Stimulated activated naive CD4-positive, alpha-beta T cell (primary cell): ENCODE measurements at places on chromosomes 3 and 15.

- no peak for DNase-seq
These were observed 137.4 kb downstream of the NR1I2 start for GRCh38 chr3:119918992-119919933.

GRCh38 chr3:48423241-48423882 lies 6.5 kb downstream of the PLXNB1 start:
- DNase-seq: no peak

DNA sequence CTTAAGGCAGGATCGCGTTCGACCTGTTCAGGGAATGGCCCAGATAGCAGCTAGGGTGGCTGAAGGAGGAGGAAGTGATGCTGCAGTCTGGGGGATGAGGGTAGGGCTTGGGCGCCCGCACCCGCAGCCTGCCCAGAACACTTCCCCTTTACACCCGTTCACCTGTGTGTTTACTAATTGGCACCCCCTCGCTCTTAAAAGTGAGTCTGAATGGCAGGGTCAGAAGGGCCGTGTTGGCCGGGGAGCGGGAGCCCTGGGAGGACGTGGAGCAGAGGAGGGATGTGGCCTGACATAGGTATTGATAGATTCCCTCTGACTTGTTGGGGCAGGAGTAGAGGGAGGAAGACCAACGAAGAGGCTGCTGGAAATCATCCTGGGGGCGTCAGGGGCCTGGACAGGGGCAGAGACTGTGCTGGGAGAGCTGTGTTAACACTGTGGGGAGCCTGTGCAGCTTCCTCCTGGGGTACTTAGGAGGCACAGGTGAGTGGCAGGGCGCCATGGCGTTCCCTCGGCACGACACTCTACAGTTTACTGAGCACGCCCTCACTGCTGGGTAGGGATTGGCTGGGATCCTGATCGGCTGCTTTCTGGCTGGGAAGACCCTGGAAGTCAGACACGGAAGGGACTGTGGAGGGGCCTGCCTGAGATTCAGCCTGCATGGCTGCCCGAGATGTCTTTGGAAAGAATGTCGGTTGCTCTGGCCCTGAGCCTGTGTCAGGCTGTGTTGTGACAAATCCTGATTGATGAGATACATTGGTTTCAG lies 51.7 kb downstream of the SLC6A6 start:
- DNase-seq: no peak

- no peak for DNase-seq
These were observed 19.4 kb upstream of the ALAS1 start for GRCh38 chr3:52178537-52178936.

GRCh38 chr15:41291065-41291631 lies 41.2 kb downstream of the OIP5 start:
- DNase-seq: no peak

GRCh38 chr15:90192961-90193786 lies 8.0 kb upstream of the SEMA4B start:
- no peak for DNase-seq

GRCh38 chr15:90617668-90618097 lies 88.0 kb downstream of the CRTC3 start:
- no peak for DNase-seq

- DNase-seq: no peak
These were observed 146.1 kb upstream of the TMCO5A start for GRCh38 chr15:37788330-37788729.

DNA sequence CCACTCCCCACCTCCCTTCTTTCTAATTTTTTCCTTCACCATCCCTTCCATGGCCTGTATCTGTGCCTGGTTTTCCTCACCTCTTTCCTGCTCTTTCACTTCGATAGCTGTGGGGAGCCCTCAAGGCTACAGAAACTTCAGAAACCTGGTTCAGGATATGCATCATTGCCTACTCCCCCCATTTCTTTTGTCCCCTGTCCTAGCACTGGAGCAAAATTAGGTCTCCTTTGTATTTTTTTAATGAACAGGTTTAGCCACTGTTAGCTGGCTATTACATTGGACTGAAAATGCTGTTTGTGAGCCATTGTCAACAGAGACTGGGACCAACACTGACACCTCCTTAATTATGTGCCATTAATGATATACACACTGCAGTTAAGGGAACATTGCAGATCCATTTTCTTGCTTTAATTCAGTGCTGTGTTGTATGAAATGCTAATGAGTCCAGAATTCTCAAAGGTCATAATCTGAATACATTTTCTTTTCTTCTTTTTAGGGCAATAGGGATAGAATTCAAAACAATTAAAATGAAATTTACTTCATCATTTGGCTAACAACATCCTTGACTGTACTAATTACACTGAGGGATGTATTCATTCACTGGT lies 138.6 kb downstream of the PDCD6IP start:
- no peak for DNase-seq

GRCh38 chr15:72859017-72859756 lies 75.6 kb upstream of the ADPGK start:
- no peak for DNase-seq

DNA sequence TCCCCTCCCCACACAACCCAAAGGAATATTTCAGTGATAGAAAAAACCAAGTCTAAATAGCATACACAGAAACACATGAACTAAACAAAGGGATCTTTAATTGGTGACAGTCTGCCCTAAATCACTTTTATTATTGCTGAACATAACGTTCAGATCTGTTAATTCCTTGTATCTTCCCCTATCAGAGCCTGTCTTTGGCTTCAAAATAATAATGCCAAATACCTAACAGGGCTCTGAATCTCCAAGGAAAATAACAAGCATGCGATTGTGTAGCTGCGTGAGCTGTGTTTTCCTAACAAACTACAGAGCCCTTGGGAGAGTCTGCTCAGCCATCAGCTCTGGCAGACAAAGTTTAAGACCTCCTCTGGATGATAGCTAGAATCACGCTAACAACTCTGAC lies 1010.1 kb downstream of the ROBO1 start:
- DNase-seq: no peak

- no peak for DNase-seq
These were observed 49.0 kb downstream of the CASR start for GRCh38 chr3:122232485-122232884.

- no peak for DNase-seq
These were observed 47.9 kb downstream of the PIK3CA start for GRCh38 chr3:179196098-179196497.

- DNase-seq: no peak
These were observed 100.4 kb upstream of the PPP2R3A start for GRCh38 chr3:135865085-135865484.

DNA sequence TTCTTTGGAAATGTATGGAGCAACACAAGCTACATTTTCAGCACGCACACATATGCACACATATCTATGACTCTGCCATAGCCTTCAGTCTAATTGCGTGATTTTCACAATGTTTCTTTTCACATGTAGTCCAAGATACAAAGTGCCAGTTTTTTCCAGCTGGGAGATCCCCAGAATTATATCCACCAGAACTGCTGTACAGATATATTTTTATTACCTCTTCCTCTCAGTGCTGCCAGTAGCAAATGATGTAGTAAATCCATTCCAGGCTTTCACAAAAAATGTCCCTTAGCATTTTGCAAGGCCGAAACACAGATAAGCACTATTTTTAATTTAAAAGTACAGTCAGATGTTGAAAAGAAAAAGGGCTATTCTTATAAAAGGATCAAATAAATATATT lies 719.8 kb upstream of the SEMA6D start:
- no peak for DNase-seq

- DNase-seq: no peak
These were observed 188.5 kb upstream of the KBTBD8 start for GRCh38 chr3:66809595-66809958.

DNA sequence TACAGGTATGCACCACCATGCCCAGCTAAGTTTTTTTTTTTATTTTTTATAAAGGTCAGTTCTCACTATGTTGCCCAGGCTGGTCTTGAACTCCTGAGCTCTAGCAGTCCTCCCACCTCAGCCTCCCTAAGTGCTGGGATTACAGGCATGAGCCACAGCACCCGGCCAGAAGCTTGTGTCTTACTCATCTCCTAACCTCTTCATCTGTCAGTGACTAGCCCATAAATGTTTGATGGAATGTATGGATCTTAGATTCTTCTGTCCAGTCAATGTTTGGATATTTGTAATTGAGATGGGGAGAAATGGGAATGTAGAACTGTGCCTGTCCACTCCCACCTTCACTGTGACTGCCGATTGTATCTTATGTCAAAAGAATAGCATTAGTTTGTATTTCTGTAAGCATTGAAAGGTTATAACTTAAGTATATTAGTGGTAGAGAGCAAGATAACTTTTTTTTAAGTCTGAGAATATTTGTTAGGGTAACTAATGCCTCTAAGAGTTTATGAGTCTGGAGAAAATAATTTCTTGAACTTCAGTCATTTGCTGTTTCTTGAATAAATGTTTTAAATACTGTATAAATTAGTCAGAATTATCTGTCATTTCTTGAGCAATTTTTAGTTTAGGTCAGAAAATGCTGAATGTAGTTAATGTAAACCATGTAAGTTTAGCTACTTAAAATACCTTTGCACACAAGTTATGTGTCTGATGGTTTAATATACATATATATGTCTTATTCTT lies 215.3 kb upstream of the CGNL1 start:
- DNase-seq: no peak

DNA sequence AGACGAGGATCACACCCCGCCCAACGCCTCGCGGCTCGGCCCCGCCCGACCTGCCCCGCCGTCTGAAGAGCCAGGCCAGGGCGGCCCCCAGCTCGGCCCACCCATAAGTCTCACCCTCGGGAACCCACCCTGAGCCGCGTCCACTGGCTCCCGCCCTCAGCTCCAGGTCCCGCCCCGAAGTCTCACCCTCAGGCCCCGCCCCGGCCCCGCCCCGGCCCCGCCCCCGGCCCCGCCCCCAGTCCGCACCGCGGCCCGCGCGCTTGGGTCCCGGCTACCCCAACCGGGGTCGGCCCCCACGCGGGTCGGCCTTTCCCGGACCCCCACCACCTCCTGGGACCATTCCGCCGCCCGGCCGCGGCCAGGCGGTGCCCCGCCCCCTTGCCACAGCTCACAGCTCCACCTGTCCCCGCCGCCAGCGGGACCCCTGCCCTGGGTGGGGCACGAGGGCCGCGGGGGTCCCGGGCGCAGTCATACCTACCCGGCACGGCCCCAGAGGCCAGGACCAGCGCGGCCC lies 489 bp downstream of the CSPG5 start:
- DNase-seq: peak; percentile 30

DNA sequence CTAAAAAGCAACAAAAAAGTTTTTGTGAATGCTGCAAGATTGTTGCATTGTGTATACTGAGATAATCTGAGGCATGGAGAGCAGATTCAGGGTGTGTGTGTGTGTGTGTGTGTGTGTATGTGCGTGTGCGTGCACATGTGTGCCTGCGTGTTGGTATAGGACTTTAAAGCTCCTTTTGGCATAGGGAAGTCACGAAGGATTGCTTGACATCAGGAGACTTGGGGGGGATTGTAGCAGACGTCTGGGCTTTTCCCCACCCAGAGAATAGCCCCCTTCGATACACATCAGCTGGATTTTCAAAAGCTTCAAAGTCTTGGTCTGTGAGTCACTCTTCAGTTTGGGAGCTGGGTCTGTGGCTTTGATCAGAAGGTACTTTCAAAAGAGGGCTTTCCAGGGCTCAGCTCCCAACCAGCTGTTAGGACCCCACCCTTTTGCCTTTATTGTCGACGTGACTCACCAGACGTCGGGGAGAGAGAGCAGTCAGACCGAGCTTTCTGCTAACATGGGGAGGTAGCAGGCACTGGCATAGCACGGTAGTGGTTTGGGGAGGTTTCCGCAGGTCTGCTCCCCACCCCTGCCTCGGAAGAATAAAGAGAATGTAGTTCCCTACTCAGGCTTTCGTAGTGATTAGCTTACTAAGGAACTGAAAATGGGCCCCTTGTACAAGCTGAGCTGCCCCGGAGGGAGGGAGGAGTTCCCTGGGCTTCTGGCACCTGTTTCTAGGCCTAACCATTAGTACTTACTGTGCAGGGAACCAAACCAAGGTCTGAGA lies 4.7 kb downstream of the BHLHE40 start:
- no peak for DNase-seq

DNA sequence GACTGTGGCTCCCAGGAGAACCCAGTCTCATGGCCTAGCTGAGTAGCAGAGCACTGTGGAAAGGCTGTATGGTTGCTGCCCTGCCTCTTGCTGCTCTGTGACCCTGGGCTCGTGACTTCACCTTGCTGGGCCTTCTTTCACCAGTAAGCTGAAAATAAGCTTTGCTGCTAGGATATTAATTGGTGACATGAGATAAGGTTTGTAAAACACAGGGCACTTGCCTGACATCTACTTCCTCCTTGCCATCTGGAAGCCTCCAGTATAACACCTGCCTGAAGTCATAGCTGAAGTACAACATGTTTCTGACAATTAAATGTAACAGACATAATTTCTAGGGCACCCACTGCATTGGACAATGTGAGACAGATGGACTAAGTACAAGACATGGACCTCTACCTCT lies 53.6 kb downstream of the CLEC3B start:
- no peak for DNase-seq

DNA sequence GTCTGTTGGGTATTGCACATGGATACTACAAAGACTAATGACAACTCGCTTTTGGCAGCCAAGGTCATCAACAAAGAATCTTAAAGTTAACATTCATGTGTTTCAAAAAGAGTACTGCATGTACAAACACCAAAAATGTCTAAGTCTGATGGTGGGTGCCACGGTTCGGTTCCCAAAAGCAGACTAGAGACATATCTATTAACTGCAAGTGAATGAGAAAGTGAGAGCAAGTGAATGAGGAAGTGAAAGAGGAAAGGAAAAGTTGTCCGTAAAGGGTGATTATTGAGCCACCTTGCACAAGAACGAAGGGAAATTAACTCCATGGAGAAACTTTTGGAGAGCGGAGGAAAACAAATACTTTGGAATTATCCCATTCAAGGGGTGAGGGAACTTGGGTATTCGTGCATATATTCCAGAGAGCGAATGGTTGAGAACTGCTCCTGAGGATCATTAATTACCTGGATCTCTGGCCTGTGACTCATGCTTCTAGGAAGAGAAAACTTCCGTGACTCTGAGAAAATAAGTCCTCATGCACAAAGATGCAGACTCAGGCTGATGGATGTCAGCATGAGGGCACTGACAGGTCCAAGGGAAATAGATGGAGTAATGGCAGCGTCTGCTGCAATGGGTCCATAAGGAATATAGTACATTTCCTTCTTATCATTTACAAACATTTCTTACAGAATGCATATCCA lies 336.5 kb upstream of the TGFBR2 start:
- DNase-seq: no peak

DNA sequence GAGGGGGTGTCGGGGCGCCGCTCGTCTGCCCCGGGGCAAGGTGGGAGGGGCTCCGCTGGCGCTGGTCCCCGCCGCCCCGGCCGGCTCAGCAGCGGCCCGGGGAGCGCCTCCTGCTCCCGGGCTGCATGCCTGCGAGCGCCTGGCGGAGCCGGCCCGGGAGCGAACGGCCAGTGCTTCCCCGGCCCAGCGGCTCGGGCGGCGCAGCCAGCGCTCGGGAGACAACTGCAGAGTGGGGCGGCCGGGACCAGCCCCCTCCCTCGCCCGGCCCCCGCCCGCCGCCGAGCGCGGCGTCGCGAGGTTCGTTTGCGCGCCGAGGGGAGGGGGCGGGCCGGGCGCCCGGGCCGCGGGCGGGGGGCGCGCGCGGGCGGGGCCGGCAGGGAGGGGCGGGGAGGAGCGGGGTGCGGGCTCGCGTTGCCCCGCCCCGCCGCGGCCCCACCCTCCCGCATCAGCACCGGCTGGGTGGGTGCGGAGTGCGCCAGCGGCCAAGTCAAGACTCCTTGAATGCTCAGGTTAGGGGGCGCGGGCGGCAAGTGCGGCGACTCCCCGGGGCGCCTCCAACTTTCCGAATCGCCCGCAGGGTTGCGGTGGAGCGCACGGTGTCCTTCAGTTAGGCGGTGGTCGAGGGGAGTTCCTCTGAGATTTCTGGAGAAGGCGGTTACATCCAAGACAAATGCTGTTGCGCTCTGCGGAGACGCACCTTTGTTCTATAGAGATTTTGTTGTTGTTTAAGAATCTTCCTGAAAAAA lies at the start of gene RGMA:
Gene RGMA (minus strand): TSS at position 231 of the 746 bp plus-strand sequence. CDS start 279 bp downstream, outside the sequence.
- DNase-seq: no peak

- no peak for DNase-seq
These were observed 70.7 kb downstream of the BLM start for GRCh38 chr15:90787881-90788280.
